ENCODE measurements at places on chromosomes 5 and 9.

- ATAC-seq = no peak
These were observed 1072.3 kb upstream of the DMAC1 start for GRCh38 chr9:8871796-8872445.

DNA sequence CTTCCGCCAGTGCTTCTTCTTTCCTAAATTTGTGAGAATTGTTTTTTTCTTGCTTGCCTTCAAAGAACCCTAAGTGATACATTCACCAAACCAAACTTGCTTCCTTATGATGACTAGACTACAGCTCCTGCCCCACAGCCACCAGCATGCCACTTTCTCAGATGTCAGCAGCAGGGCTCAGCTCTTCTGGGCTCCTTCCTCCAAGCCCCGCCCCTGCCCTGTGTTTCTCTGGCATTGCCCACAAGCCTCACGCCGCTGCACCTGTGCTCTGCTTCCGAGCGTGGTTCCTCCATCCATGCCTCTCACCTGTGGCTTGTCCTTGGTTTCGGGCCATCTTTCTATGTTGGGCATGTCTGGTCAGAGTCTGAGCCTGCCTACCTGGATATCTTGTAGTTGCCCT lies 10.6 kb downstream of the UNC5A start:
- ATAC-seq = no peak

GRCh38 chr5:89327608-89328007 lies 444.6 kb upstream of the MEF2C start:
- ATAC-seq = no peak

- ATAC-seq = no peak
These were observed 158.8 kb upstream of the SPEF2 start for GRCh38 chr5:35458824-35459207.

GRCh38 chr5:134227776-134228175 lies 1.9 kb upstream of the PPP2CA start:
- ATAC-seq = no peak

DNA sequence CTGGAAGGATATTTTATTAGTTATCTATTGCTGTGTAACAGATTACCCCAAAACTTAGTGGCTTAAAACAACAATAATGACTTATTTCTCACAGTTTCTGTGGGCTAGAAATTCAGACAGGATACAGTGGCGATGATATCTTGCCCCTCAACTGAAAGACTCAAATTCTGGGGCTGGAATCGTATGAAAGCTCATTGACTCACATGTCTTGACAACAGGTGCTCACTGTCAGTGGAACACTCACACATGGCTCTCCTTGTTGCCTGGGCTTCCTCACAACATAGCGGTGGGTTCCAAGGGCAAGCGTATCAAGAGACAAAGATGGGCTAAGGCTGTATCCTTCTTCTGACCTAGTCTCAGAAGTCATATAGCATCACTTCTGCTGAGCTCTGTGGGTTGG lies 3.7 kb upstream of the GNPDA1 start:
- ATAC-seq = peak; percentile 59

GRCh38 chr5:146088098-146088497 lies 17.3 kb downstream of the PLAC8L1 start:
- ATAC-seq = no peak

DNA sequence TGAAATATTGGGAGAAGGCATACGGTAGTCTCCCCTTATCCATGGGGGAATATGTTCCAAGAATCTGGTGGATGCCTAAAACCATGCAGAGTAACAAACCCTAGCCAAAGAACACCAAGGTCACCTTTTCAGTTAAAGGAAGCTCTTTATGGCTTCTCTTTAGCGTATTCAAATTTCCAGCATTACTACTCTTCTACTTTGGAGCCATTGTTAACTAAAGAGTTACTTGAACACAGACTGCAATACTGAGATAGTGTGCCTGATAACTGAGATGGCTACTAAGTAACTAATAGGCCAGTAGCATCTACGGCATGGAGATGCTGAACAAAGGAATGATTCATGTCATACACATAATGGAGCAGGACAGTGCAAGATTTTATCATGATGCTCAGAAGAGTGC lies 84.5 kb upstream of the SPEF2 start:
- no peak for ATAC-seq

DNA sequence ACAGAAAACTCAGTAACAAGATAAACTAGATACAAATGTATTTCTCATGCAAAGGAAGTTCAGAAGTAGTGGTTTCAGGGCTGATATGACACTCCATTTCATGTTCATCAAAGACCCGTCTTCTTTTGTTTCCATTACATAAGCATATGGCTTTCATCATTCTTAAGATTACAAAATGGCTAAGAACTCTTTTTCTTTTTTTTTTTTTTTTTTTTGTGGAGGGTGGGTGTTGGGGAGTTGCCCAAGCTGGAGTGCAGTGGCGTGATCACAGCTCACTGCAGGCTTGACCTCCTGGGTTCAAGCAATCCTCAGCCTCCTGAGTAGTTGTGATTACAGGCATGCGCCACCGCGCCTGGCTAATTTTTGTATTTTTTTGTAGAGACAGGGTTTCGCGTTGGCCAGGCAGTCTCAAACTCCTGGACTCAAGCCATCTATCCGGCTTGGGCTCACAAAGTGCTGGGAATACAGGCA lies 22.0 kb upstream of the PTBP3 start:
- ATAC-seq = peak; percentile 67

DNA sequence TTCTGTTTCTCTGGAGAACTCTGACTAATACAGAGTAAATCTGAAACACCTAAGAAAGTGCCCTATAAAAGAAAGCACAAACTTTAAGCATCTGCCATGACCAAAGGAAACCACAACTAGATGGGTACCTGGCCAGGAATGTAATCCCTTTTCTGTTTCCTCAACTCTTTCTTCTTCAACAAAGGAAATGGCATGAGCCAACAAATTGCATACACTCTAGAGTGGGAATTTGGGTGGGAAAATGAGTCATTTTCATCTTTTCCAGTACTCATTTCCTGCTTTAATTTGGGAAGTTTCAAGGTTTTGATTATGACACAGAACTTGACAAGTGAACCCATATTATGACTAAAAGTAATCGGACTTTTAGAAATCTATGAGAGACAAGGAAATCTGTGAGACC lies 349.2 kb upstream of the RORB start:
- ATAC-seq = no peak

DNA sequence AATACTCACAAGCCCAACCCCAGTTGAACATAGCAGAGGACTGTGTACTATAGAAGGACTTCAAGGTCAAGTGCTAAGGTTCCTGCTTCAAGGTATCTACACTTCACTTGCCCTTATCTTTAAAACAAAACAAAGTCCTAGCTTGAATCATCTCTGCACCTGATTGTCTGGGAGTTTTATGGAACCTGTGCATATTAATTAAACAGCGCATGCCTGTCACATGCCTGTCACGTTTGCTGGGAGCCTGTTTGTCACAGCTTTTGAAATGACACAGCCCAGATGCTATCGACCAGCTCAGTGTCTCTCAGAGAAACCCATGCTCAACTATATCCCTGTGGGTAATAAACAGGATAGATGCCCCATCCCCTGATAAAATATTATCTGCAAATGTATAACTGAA lies 476.0 kb downstream of the ZSWIM6 start:
- no peak for ATAC-seq

DNA sequence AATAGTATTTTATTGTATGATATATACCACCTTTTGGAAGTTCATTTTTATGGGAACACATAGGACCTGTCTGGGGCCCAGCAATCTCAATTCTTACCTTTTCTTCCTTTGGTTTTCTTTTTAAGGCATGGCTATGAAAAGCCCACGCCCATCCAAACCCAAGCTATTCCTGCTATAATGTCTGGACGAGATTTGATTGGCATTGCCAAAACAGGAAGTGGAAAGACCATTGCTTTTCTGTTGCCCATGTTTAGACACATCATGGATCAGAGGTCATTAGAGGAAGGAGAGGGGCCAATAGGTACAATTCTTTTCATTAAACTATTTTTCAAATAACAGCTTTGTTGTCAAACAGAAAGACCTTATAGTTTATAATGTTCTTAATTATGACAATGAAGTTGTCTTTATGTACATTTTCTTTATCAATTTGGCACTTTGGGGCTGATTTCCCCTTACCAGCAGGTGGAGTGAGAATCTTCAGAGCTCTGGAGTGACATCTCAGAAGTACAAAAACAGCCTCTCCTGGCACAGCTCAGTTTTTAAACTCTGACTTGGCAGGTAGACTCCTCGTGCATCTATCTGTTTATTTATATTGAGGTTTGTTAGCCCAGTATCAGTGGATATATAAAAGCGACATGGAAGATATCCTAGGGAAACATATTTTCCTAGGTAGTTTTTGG lies 25.8 kb downstream of the DDX46 start:
- no peak for ATAC-seq

GRCh38 chr9:101705135-101705661 lies 33.2 kb downstream of the GRIN3A start:
- peak; percentile 52 for ATAC-seq

DNA sequence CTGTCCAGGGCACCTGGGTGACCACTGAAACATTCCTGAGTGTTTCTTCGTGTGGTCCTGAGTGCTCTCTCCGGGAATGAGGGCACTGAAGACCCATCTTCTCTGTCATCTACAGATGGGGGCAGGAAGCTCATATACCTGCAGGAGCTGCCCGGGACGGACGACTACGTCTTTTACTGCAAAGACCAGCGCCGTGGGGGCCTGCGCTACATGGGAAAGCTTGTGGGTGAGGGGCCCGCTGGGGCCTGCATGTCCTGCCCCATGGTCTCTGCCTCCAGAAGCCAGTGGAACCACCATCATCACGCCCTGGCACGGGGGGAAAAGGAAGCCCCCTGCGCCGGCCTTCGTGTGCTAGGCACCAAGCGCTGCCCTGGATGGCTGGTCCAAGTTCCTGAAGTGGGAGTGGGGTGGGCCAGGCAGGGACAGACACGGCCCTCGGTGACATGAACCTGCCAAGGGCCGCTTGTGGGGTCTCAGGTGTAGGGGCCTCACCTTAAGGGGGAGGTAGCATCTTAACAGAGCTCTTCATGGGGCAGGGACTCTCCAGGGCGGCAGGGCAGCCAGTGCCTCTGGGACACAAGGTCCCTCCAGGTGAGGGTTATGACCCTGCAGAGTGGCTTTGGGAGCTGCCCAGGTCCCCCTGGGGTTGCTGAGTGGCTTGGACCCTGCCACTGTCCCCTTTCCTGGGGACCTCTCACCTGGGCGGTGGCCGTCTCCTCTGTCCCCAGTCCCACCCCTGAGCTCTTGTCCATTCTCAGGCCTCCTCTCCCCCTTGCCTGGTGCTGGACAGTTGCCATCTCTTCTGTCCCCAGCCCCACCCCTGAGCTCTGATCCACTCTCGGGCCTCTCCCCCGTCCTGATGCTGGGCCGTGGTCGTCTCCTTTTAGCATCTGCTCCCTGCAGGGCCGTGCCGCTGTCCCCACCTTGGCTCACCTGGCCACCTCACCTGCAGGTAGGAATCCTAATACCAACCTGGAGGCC lies 2.1 kb downstream of the OBP2A start:
- no peak for ATAC-seq

DNA sequence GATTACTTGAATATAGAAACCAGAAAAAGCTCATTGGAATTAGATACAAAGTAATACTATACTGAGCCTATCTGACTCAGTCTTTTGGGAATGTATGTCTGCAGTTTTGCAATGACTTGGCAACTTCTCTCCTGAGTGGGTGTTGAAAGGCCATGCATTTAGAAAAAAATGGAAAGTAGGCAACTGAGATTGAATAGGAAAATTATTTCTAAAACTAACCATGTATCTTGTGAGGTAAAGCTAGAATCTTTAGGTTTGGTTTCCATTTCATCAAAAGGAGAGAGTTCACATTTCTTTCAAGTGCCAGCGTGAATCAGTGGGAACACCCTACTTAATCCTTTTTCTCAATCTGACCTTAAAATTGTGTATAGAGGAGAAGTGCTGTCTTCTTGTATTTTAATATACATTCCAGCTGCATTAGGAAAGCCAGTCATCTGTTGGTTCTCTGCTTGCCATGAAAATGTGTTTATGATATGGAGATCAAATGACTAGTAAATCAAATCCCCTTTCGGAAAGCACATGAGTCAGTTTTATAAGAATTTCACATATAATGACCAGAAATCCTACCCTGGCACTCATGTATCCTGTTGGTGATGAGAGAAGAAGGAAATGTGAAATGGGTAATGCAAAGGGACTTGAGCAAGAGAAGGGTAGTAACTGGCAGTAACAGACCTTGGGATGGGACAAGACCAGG lies 30.4 kb downstream of the NFX1 start:
- peak; percentile 90 for ATAC-seq

DNA sequence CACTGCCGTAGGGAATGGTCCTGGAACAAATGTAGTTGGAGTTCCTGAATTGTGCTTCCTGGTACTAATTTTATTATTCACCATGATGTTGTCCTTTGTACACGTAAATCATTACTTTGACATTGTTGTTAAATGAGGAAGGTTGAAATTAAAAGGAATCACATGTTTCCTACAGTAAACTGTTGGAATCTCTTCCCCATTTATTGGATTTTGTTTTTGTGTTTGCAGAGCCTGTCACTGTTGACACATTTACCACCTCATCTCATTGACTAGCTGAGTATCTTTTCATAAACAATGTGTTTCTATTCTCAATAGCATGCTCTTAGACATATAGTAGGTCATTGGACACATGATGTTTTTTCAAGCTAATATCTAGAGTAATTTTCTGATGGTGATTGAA lies 1012.5 kb downstream of the NR2F1-AS1 start:
- no peak for ATAC-seq

GRCh38 chr5:38373743-38374142 lies 115.4 kb downstream of the EGFLAM start:
- no peak for ATAC-seq

DNA sequence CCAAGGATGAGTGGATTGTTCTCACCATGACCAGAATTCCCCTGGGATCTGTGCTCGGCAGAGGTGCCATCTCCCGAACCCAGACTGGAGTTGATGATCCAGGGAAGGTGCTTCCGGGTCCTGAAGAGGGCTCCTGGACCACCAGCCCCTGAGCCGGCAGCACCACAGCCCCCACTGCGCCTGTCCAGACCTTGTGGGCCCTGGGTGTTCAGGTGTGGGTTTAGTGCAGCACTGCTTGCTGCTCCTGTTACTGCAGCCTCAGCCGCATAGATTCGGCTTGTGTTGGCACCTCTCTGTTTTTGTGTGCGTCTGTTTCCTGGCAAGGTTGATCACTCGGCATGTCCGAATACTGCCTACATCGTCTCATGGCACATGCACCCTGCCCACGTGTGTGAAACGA lies 16.3 kb upstream of the NPM1 start:
- no peak for ATAC-seq

- ATAC-seq = no peak
These were observed 130.4 kb downstream of the CDK5RAP2 start for GRCh38 chr9:120449566-120449965.

GRCh38 chr9:135223831-135224230 lies 136.4 kb downstream of the OLFM1 start:
- no peak for ATAC-seq

Measured in activated T-helper 17 cell treated with anti-CD3 and anti-CD28 coated beads, Interleukin-2, amount 50 U/mL, for 72 hours (primary cell).